ENCODE measurements at places on chromosomes 11 and 22.

- no peak for DNase-seq
Measured at GRCh38 chr22:37442537-37442936, 15.3 kb upstream of the ELFN2 start.

DNA sequence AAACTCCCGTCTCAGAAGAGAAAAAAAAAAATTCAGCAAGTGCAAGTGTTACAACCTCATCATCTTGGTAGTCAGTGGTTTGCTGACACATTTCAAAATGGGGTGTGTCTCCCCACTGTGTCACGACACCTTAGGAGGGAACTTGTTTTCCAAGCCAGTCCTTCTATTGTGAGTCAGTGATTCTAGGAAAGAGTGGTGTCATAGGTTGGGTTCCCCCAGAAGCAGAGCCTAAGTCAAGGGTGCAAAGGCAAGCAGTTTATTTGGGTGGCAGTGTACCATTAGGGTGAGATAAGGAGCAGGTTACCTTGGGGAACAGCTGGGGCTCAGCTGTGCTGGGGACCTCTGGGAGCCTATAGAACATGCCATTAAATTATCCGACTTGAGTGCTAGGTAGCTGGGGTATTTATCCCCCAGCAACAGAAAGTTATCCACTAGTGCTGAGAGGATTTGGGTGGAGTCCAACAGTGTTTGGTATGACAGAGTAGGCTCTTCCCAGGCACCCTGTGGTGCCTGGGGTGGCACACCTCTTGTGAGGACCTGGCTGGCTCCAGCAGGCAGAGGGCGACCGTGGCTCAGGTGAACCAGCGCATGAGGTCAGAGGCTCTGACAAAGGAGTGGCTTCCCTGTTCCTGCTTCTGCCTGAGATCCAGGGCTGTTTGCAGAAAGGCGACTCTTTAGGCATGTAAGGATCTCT is 41.7 kb downstream of the KIAA1671 start:
- DNase-seq, result no peak

DNA sequence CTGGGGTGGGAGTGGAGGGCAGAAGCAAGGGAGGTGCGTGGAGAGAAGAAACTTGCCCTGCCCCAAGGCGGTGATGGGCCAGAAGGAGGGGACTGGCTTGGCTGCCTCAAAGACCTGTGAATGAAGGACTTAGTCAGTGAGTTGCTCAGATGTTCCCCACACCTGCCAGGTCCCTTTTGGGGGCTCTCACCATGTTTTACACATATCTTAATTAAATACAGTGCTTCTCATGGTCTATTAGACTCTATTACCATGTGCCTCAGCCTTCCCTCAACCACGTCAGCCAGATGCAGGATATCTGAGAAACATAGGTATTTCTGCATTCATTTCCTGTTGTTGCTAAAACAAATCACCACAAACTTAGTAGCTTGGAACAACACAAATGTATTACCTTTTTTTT is 429.5 kb downstream of the BUD13 start:
- DNase-seq, result no peak

GRCh38 chr11:26987272-26987671 is 6.6 kb upstream of the FIBIN start:
- DNase-seq, result no peak

- DNase-seq, result no peak
Measured at GRCh38 chr22:36073476-36073875, 44.9 kb upstream of the RBFOX2 start.

- no peak for DNase-seq
Measured at GRCh38 chr11:78635814-78636506, 61.3 kb upstream of the NARS2 start.

- DNase-seq, result no peak
Measured at GRCh38 chr22:40621309-40622151, 15.0 kb downstream of the MRTFA start.
